ENCODE measurements at places on chromosomes 4 and X. TPM values are rescaled to one million over a fixed set of nuclear protein-coding genes. Genes with fewer than 3 reads are reported as not detected.

Gene NXF2
- not detected for total RNA-seq

Gene FRMPD3
- under 0.01 TPM for total RNA-seq

Gene YTHDC1
- 20.5 TPM for total RNA-seq

Gene SYN1
- total RNA-seq, result 0.30 TPM

Gene TMEM255A
- total RNA-seq, result 0.67 TPM

Gene TMEM271
- total RNA-seq, result not detected

Gene MRPS18C
- 47.9 TPM for total RNA-seq

Gene IL2
- total RNA-seq, result not detected

Gene CXXC4
- 0.17 TPM for total RNA-seq

Gene SSX1
- total RNA-seq, result not detected

Gene CSAG1
- total RNA-seq, result not detected

Gene CT55
- total RNA-seq, result not detected

Gene ARX
- not detected for total RNA-seq

Gene PNMA6A
- 1.8 TPM for total RNA-seq

Gene FGF13
- total RNA-seq, result not detected

Gene DGKK
- total RNA-seq, result not detected

Gene DTHD1
- not detected for total RNA-seq

Gene SASH3
- not detected for total RNA-seq

Gene PNMA3
- not detected for total RNA-seq

Gene FAM241A
- total RNA-seq, result 0.89 TPM

Gene DRD5
- total RNA-seq, result not detected

Gene ADH7
- not detected for total RNA-seq

Gene IQSEC2
- total RNA-seq, result 9.4 TPM

Gene SLC10A4
- total RNA-seq, result not detected

Gene CT45A2
- not detected for total RNA-seq

Gene ATP1B4
- total RNA-seq, result not detected

Gene RAB9B
- under 0.01 TPM for total RNA-seq

Gene APELA
- total RNA-seq, result not detected

Gene RAI2
- total RNA-seq, result 1.0 TPM

Gene TCP11X2
- total RNA-seq, result not detected

Gene GAGE2A
- total RNA-seq, result not detected

Gene CDKN2AIP
- 10.4 TPM for total RNA-seq

Gene CYTL1
- total RNA-seq, result 1.5 TPM

Gene CLGN
- total RNA-seq, result 5.9 TPM

Gene GASK1B
- 3.9 TPM for total RNA-seq

Gene NDUFC1
- 52.8 TPM for total RNA-seq

Gene MAGEA2B
- total RNA-seq, result not detected

Gene SORCS2
- under 0.01 TPM for total RNA-seq

Gene SH3BGRL
- total RNA-seq, result 58.3 TPM

Gene SSX2
- not detected for total RNA-seq

Gene TCEAL7
- total RNA-seq, result 44.2 TPM

Gene NAAA
- 42.7 TPM for total RNA-seq

Gene NAA11
- total RNA-seq, result not detected

Gene PCDH11X
- not detected for total RNA-seq

Gene SH3D19
- 17.3 TPM for total RNA-seq

Gene MAGEC2
- total RNA-seq, result not detected

Gene NHS
- 11.6 TPM for total RNA-seq

Gene SMR3B
- not detected for total RNA-seq

Gene ATG4A
- 6.2 TPM for total RNA-seq

Gene GRK4
- total RNA-seq, result 1.6 TPM

Gene HEPH
- total RNA-seq, result 5.2 TPM

Gene CTAG1A
- not detected for total RNA-seq

Gene AFF2
- 0.17 TPM for total RNA-seq

Gene CT45A10
- not detected for total RNA-seq

Gene PLRG1
- 39.2 TPM for total RNA-seq

Gene TLR1
- total RNA-seq, result 0.84 TPM

Gene SCML2
- total RNA-seq, result 1.2 TPM

Gene RELL1
- total RNA-seq, result 30.9 TPM
